HFF-Myc (cell line): ENCODE measurements at places on chromosomes 3 and 15.
A peak's percentile ranks its signal among the peaks of the same experiment; 100 is the strongest.

DNA sequence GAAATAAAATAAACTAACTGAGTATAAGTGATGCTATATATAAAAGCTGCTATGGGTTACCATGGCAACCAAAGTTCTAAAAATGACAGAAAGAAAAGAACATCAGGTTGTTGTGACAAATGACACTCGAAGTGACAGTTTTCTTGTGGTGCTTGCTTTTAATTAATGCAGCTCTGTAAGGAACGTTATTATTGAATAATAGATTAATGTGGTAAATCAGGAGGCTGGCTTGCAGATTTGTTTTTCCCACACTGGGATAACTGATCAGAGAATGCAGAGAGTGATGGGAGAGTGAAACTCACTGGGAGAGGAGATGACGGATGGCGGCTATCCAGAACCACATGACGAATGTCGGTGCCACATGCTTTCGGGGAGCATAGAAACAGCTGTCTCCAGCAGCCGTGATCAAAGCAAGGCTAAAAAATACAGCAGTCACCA lies 207.0 kb upstream of the ATP10A start:
- no peak for DNase-seq

GRCh38 chr3:112770032-112770626 lies 76.5 kb downstream of the CD200R1L start:
- no peak for DNase-seq

- no peak for DNase-seq
Measured at GRCh38 chr3:136120373-136121348, 75.5 kb downstream of the MSL2 start.

GRCh38 chr3:31170932-31171670 lies 276.6 kb upstream of the GADL1 start:
- peak; percentile 35 for DNase-seq

GRCh38 chr3:29322586-29322985 lies 41.7 kb downstream of the RBMS3 start:
- DNase-seq, result no peak
